ENCODE measurements at places on chromosomes 16 and 17.

GRCh38 chr16:73418691-73419090, 370.8 kb upstream of the ZFHX3 start:
- no peak for DNase-seq

GRCh38 chr16:89411335-89411850, 79.0 kb downstream of the ANKRD11 start:
- no peak for DNase-seq

DNA sequence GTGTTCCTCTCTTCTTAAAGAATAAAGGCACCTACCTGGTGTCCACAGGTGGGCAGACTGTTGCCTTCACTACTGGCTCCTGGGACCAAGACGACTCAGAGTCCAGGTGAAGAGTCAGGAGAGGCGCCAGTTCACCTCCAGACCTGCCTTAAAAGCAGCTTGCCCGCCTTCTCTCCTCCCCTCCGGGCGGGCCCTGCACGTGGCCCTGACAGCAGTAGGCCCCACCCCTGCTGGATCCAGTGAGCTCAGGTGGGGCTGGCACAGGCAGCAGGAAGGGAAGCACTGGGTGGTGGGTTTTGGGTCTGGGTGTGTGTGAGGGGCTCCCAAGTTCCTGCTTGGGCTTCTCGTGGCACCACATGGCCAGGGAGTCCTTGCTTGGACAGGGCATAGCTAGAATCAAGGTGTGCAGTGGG, at the start of gene TNS4:
TSS of gene TNS4 (minus strand) at position 125 of the 413 bp plus-strand sequence. CDS start 5,198 bp downstream, outside the sequence.
- DNase-seq: no peak

DNA sequence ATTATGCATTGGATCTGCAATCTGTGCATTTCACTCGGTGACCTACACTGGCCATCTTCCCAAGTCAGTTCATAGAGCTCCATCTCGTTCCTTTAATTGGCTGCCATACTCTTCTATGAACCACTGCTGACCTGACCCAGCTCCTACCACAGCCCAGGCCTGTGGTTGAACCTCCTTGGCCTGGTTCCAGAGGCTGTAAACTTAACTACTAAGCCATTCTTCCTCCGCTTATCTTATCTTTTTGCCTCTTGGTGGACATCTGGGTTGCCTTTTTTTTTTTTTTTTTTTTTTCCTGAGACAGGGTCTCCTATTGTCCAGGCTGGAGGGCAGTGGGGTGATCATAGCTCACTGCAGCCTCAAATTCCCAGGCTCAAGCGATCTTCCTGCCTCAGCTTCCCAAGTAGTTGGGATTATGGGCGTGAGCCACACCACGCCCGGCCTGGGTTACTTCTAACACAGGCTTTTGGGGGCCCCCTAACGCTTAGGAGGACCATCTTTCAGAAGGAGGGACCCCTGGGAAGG, 18.3 kb downstream of the COQ7 start:
- no peak for DNase-seq

DNA sequence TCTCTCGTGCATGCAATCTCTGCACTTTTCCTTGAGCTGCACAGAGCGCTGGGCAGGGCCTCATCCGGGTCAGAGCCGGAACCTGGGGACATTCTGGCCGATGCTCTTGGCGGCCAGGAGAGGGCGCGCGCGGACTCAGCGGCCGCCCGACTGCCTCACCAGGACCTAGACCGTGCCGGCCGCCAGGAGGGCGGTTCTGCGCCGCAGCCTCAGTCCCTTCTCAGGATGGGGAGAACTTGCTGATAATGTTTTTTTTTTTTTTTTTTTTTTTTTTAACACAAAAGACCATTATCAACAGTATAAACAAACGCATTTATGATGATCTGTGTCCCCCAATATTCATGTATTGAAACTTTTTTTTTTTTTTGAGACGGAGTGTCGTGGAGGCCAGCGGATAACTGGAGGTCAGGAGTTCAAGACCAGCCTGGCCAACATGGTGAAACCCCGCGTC, 8.1 kb upstream of the FLYWCH2 start:
- DNase-seq: peak; percentile 45

DNA sequence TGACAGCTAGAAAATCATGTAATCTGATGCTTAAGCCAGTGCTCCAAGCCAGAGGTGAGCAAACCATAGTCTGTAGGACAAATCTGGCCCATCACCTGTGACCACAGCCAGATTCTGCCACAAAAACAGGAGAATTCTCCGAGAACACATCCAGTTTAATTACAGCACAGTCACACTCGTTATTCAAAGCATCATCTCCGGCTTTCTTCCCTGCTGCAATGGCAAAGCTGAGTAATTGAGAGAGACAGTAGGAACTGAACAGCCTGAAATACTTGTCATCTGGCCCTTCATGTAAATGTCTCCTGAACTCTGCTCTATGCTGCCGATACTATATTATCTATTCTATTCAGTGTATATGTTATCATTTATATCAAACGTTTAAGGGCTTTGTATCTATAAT, 121.4 kb upstream of the FOXF1 start:
- no peak for DNase-seq

DNA sequence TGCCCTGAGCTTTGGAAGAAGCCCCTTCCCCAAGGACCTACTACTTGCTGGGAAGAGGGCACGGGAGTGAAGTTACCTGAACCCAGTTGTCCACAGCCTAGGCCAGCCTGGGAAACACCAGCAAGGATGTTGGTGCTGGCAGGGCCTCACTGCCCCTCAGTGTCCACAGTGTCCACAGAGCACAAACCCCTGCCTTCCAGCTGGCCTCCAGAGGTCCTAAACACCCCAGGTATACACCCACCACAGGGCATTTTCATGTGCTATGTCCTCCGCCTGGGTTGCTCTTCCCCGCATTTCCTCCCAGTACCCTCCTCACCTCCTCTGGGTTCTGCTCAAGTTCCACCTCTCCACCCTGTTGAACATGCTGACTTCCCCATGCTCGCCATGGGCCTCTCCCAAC, 4.2 kb upstream of the PEMT start:
- DNase-seq: no peak

DNA sequence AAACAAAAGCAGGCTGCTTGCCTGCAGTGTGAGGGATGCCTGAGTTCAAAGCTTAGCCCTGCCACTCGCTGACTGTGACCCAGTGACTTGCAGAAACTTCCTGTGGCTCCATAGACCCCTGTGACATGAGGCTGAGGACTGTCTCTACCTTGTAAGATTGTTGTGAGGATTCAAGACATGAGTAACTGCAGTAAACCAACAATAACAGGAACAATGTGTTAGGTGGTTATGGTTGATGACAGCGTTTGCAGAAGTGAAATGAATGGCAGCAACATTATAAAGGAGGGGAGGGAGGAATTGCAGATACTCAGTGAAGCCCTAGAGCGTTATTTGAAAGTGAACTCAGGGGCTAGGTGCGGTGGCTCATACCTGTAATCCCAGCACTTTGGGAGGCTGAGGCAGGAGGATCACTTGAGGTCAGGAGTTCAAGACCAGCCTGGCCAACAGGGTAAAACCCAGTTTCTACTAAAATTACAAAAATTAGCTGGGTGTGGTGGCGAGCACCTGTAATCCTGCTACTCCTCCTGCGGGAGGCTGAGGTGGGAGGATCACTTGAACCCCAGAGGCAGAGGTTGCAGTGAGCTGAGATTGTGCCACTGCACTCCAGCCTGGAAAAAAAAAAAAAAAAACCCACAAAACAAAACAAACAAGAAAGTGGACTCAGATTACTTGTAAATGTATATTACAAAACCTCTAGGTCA, 33.5 kb upstream of the EMP2 start:
- no peak for DNase-seq

- DNase-seq: no peak
Observed at GRCh38 chr17:15265131-15265530, at the start of gene PMP22. TSS of gene PMP22 (minus strand) at chr17:15265326. CDS start at chr17:15260727, 4,599 bp downstream.

GRCh38 chr17:39580082-39580468, 27.6 kb downstream of the NEUROD2 start:
- DNase-seq: no peak

DNA sequence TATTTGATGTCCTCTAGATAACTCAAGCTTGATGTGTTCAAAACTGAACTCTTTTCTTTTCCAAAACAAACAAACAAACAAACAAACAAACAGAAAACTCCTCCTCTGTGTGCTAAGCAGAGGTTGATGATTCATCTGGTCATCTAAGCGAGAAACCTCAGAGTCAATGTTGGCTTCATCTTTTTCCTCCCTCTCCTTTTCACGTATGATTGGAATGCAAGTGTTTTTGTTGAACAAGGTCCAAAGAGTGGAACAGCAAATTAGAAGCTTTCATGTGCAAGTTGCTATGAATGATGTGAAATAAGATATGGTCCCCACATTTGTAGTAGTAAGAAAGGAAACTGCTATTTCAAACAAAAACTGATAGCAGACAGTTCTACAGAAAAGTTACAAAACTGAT, 52.5 kb downstream of the TBX4 start:
- no peak for DNase-seq

DNA sequence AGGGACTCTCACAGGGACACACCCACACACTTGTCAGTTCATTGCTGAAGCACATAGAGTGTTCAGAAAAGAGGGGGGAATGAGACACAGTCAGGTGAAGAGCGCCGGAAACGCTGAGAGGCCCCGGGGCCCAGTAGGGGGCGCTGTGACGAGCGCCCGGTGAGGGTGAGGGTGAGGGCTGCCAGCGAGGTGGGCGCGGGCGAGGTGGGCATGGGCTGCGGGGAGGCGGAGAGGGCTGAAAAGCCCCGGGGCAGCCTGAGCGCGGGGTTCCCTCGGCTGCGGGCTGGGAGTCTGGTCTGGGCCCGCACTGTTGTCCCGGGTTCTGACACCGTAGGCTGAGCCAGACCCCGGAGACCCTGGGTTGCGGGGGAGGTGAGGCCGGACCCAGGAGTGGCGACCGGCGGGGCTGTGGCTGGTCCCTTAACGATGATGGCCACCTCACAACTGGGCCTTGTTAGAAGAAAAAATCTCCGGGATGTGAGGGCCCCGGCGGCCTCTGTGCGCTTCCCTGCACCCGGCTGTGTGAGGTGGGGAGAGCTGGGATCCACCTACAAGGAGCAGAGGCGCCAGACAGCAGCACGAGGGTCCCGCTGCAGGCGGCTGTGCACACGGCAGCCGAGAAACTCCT, 91.4 kb downstream of the C16orf78 start:
- DNase-seq: no peak

DNA sequence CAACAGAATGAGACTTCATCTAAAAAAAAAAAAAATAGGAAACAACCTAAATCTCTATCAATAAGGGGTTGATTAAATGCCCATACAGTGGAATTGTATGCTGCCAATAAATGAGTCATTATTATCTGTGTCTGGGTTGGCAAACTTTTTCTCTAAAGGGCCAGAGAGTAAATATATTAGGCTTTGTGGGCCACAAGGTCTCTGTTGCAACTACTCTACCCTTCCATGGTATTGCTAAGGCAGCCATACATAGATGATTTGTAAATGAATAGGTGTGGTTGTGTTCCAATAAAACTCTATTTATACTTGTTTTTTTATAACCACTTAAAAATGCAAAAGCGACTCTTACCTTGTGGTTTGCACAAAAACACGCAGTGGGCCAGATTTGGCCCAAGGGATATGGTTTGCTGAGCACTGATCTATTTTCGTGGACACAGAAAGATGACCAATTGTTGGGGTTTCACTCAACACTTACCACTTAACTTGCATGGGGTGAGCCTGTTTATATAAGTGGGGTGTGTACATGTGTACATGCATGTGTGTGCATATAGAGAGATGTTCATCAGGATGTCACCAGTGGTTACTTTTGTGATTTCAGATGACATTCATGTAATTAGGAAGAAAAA, 12.4 kb upstream of the IL4R start:
- DNase-seq: no peak

DNA sequence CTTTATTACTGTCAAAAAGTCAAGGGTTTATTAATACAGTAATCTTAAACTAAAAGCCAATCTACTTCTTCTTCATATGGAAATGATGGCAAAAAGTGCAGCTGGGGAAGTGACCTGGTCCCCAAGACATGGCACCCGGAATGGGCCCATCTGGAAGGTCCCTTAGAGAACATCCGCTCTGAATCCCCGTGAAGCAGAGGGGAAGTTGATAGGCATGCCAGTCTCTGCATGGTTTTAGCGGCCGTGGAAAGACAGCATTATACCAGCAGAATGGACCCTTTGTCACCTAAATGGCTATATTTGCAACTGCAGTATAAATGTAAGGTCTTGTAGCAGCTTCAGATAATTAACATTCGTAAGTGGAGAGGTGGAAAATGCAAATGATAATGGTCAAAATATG, 32.4 kb downstream of the COTL1 start:
- no peak for DNase-seq

DNA sequence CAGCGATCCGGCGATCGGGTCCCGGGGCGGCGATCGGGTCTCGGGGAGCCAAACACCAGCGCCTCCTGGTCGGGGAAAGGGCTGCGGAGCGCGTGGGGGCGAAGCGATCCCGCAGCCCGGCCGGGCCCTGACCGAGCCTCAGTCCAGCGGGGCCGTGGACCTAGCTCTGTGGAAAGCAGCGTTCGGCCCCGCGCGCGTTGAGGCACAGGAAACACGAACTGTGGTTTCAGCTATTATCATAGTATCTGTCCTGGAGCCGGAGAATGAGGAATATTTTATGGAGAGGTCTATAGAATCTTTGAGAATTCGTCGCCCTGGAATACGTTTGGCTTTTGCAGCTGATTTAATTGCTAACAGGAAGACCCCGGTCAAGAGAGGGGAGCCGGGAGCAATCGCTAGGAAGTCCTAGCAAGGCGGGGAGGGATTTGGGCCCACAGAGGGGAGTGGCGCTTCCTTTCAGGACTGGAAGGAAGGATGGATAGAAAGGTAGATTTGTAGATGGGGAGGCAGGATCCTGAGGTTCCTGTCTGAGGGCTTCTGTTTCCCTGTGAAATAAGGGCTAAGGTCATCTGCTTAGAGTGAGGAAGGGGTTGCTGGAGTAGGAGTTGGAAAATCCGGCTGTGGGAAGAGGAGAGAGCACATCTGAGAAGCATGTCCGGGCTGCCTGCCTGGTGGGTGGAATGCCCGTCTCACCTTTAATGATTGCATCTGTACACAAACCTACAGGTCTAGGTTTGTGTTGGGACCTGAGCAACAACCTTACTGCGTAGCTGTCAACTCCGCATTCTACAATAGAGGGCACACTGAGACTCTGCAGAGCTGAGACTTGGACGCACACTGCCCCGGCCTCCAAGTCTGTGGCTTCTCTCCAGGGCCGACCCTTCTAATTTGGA, 770 bp downstream of the CCNF start:
- peak; percentile 7 for DNase-seq

GRCh38 chr17:72682605-72683004, 409.9 kb downstream of the SLC39A11 start:
- no peak for DNase-seq

- DNase-seq: peak; percentile 47
Observed at GRCh38 chr17:46166692-46167249, 26.5 kb downstream of the KANSL1 start.

GRCh38 chr16:31335431-31335830, 19.5 kb upstream of the ITGAX start:
- no peak for DNase-seq

DNA sequence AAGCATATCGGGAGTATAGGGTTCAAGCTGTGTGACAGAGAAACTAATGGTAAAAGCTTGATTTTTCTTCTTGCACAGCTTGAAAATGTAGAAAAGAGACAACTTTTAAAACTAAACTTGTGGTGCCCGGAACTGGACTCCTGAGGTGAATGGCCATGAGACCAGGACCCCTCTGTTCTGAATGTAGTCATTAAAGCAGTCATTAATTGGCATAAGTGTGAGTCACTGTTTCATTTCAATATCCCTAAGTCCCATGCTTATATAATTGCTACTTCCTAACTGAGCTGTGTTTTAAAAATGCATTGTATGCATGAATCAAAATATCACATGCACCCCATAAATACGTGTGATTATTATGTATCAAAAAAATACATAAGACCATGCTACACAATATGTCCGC, 463.1 kb upstream of the DYNLRB2 start:
- no peak for DNase-seq

Data from NCI-H1105 treated with DMSO at 0.1 percent for 48 hours (cell line).